PC-9 (cell line): ENCODE measurements at places on chromosomes 3 and 15.
A peak's percentile ranks its signal among the peaks of the same experiment; 100 is the strongest.

DNA sequence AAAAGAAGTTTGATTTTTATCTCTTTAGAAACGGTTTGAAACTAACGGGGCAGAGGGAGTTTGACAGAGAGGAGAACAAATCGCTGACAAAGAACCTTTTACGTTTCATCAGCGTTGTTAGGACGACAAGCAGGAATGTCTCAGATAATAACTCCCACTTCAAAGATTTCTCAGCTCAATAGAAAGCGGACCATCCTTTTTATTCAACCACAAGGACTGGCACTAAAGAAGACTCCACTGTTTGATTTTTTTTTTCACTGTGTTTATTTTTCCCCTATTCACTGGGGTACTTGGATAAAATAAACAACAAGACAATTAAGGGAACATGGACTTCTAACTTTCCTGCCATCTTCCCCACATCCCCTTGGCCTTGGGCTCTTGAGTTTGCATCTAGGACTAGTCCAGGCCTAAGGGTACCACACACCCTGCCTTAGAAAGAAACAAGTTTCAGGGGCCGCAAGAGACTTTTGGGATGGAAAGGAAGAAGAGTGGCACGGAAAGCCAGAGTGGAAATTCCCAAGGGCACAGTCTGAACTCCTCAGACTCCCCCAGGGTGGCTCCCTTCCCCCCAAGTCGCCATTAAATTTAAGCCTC is 19.0 kb downstream of the ZIC4 start:
- no peak overlapping the region for H3K27ac ChIP-seq
- no peaks in the 10 kb centered on the region for H3K36me3 ChIP-seq
- H3K27me3 ChIP-seq: no peaks in the 10 kb centered on the region
- H3K4me1 ChIP-seq: no peaks in the 10 kb centered on the region
- H3K4me3 ChIP-seq: no peak overlapping the region
- DNase-seq: no peak

- H3K27ac ChIP-seq: no peak overlapping the region
- no peaks in the 10 kb centered on the region for H3K4me1 ChIP-seq
- no peak overlapping the region for H3K4me3 ChIP-seq
- H3K36me3 ChIP-seq: no peaks in the 10 kb centered on the region
- H3K27me3 ChIP-seq: 0 out of 2 replicates have a peak, but pooled peaks cover 2% of the 10 kb centered on the region
Measured at GRCh38 chr15:94097552-94097951, 133.8 kb upstream of the MCTP2 start.

- DNase-seq: no peak
- no peak overlapping the region for H3K4me3 ChIP-seq
- peaks cover 50% of the 10 kb centered on the region for H3K4me1 ChIP-seq
- H3K27ac ChIP-seq: no peak overlapping the region
Measured at GRCh38 chr3:194277104-194277785, 73.9 kb downstream of the CPN2 start.

- no peaks in the 10 kb centered on the region for H3K36me3 ChIP-seq
- DNase-seq: peak; percentile 69
- no peaks in the 10 kb centered on the region for H3K27me3 ChIP-seq
- H3K27ac ChIP-seq: peak overlapping the region; percentile 34
- H3K4me3 ChIP-seq: no peak overlapping the region
Measured at GRCh38 chr15:64883997-64884511, 27.6 kb upstream of the ANKDD1A start.

GRCh38 chr3:171177056-171177455 is 150.5 kb upstream of the SLC2A2 start:
- no peak overlapping the region for H3K4me3 ChIP-seq
- peaks cover 7% of the 10 kb centered on the region for H3K4me1 ChIP-seq
- DNase-seq: no peak
- no peak overlapping the region for H3K27ac ChIP-seq
- H3K27me3 ChIP-seq: no peaks in the 10 kb centered on the region

- H3K27me3 ChIP-seq: no peaks in the 10 kb centered on the region
- no peak for DNase-seq
- no peak overlapping the region for H3K27ac ChIP-seq
- H3K4me1 ChIP-seq: peaks cover 9% of the 10 kb centered on the region
Measured at GRCh38 chr15:56353119-56353518, 12.1 kb upstream of the TEX9 start.

DNA sequence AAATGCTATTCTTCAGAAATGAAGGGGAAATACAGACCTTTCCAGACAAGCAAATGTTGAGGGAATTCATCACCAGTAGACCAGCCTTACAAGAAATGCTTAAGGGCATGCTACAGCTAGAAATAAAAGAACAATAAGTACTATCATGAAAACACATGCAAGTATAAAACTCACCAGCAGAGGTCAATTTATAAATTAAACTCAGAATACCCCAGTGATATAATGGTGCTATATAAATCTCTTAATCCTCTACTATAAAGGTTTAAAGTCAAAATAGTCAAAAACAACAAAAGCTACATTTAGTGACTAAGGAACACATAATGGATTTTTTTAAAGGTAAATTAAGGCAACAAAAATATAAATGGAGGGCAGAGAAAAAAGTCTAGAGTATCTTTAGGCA is 142.5 kb downstream of the CPNE4 start:
- H3K36me3 ChIP-seq: no peaks in the 10 kb centered on the region
- peaks cover 15% of the 10 kb centered on the region for H3K4me1 ChIP-seq
- H3K27me3 ChIP-seq: no peaks in the 10 kb centered on the region
- no peak overlapping the region for H3K27ac ChIP-seq
- no peak overlapping the region for H3K4me3 ChIP-seq

GRCh38 chr15:40942337-40942854 is 10.9 kb upstream of the CHAC1 start:
- H3K27me3 ChIP-seq: no peaks in the 10 kb centered on the region
- 0 out of 2 replicates have a peak, but pooled peaks cover 6% of the 10 kb centered on the region for H3K4me1 ChIP-seq
- DNase-seq: no peak
- H3K36me3 ChIP-seq: no peaks in the 10 kb centered on the region
- peak overlapping the region; percentile 64; the same call in 1 of the 2 replicates for H3K4me3 ChIP-seq

- H3K4me3 ChIP-seq: no peak overlapping the region
- no peaks in the 10 kb centered on the region for H3K27me3 ChIP-seq
- H3K36me3 ChIP-seq: no peaks in the 10 kb centered on the region
- H3K27ac ChIP-seq: no peak overlapping the region
- DNase-seq: no peak
Measured at GRCh38 chr15:57784081-57784511, 77.6 kb downstream of the POLR2M start.

DNA sequence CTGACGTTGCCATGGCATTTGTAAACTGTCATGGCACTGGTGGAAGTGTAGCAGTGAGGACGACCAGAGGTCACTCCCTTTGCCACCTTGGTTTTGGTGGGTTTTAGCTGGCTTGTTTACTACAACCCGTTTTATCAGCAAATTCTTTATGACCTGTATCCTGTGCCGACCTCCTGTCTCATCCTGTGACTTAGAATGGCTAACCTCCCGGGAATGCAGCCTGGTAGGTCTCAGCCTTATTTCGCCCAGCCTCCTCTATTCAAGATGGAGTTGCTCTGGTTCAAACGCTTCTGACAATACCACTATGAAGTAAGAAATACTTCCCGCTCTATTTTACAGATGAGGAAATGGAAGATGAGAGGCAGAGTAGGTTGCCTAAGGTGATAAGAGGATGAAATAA is 16.6 kb downstream of the PAQR9 start:
- H3K4me1 ChIP-seq: no peaks in the 10 kb centered on the region
- H3K27ac ChIP-seq: no peak overlapping the region
- no peak overlapping the region for H3K4me3 ChIP-seq
- no peaks in the 10 kb centered on the region for H3K36me3 ChIP-seq

DNA sequence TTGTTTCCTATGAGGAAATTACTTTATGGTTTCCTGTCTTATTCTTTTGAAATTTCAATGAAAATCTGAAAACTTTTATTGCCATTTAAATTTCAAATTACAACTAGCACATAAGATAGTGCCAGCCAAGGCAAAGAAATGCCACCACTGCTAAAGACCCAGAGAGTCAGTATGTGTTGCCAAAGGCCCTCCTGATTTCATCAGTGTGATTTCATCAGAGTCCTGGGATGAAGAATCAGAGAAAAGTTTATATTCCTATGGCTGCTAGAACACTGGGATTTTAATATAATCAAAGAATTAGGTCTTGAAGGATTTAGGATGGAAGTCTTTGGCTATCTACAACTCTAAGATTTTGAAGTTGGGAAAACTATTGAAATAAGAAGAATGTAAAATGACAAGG is 434.2 kb upstream of the CCDC54 start:
- no peak overlapping the region for H3K27ac ChIP-seq
- H3K4me1 ChIP-seq: no peaks in the 10 kb centered on the region
- DNase-seq: no peak
- no peak overlapping the region for H3K4me3 ChIP-seq
- H3K36me3 ChIP-seq: no peaks in the 10 kb centered on the region

DNA sequence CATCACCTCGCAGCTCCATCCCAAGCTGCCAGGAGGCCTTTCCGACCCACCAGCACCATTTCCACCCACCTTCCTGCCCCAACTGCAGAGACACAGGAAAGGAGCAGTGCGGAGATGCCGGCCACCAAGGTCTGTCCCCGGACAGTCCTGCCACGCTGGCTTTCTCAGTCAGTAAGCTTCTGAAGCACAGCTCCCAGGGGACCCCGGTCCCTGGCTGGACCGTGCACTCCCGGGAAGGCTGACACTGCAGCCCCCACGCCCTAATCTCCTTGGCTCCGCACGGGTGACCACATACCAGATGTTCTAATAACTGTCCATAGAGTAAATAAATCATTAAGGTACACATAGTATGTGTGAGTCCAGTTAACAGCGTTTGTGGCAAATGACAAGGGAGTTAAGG is 73.5 kb downstream of the VGLL4 start:
- no peak for DNase-seq
- H3K27ac ChIP-seq: no peak overlapping the region

DNA sequence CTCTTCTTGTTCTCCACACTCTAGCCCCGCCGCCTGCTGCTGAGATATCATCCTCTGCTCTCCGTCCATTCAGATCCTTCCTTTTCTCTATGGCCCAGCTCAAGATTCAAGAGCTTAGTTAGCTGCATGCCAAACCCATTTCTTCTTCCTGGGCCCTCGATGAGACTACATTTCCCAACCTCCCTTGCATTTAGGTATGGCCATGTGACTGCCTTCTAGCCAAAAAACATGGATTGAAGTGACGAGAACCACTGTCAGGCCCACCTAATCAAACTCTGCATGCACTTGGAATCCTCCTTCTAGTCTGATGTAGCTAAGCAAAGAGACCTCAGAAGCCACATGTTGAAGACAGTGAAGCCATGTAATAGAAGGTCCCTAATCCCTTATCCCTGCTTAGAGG is 308.2 kb downstream of the VPS13C start:
- no peak for DNase-seq
- no peaks in the 10 kb centered on the region for H3K36me3 ChIP-seq
- H3K4me3 ChIP-seq: no peak overlapping the region
- H3K4me1 ChIP-seq: peaks cover 21% of the 10 kb centered on the region
- no peaks in the 10 kb centered on the region for H3K27me3 ChIP-seq

DNA sequence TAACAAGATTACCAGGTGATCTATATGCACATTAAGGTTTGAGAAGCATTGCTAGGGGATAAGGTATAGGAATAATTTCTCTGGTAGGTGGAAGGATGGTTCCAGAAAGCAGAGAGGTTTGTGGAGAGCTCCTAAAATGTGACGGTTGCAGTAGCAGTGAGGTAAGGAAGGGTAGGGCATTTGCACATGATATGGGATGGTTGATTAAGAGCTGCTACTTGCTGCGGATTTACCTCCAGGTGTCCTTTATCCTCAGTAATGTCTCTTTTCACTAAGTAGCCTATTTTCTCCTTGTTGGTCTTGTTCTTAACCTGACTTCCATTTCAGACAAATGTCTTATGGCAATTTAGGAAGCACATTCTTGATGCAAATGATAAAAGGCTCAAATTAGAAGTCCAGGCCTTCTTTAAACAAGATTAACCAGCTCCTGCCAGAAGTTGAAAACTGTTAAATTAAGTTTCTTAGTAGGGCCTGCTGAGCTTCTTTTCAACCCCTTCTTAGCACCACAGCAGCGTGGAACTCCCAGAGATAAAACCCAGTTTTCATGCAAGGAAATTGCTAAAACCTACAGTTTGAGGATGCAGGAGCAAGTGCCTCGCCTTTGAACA is 231.1 kb upstream of the GADL1 start:
- H3K4me3 ChIP-seq: no peak overlapping the region
- H3K27ac ChIP-seq: no peak overlapping the region
- DNase-seq: no peak
- no peaks in the 10 kb centered on the region for H3K27me3 ChIP-seq
- H3K4me1 ChIP-seq: no peaks in the 10 kb centered on the region

GRCh38 chr15:60379185-60379524 is 18.6 kb downstream of the ANXA2 start:
- H3K27me3 ChIP-seq: no peaks in the 10 kb centered on the region
- no peaks in the 10 kb centered on the region for H3K36me3 ChIP-seq
- H3K4me1 ChIP-seq: peaks cover 38% of the 10 kb centered on the region
- no peak overlapping the region for H3K4me3 ChIP-seq

GRCh38 chr15:72857331-72858063 is 73.9 kb upstream of the ADPGK start:
- DNase-seq: no peak
- H3K27me3 ChIP-seq: peaks cover 32% of the 10 kb centered on the region
- no peak overlapping the region for H3K4me3 ChIP-seq
- no peaks in the 10 kb centered on the region for H3K4me1 ChIP-seq
- H3K36me3 ChIP-seq: no peaks in the 10 kb centered on the region
- no peak overlapping the region for H3K27ac ChIP-seq

- no peak for DNase-seq
- no peak overlapping the region for H3K4me3 ChIP-seq
- no peaks in the 10 kb centered on the region for H3K36me3 ChIP-seq
Measured at GRCh38 chr3:70149714-70150400, 150.3 kb downstream of the SAMMSON start.

- no peaks in the 10 kb centered on the region for H3K36me3 ChIP-seq
- peaks cover 11% of the 10 kb centered on the region; the same call in 1 of the 2 replicates for H3K27me3 ChIP-seq
- no peak for DNase-seq
- no peak overlapping the region for H3K27ac ChIP-seq
- no peak overlapping the region for H3K4me3 ChIP-seq
Measured at GRCh38 chr15:91216000-91216399, 115.9 kb downstream of the SV2B start.

- H3K27me3 ChIP-seq: no peaks in the 10 kb centered on the region
- no peak overlapping the region for H3K27ac ChIP-seq
- no peak overlapping the region for H3K4me3 ChIP-seq
- peak; percentile 68 for DNase-seq
- no peaks in the 10 kb centered on the region for H3K36me3 ChIP-seq
Measured at GRCh38 chr15:91426412-91426811, 326.4 kb downstream of the SV2B start.

DNA sequence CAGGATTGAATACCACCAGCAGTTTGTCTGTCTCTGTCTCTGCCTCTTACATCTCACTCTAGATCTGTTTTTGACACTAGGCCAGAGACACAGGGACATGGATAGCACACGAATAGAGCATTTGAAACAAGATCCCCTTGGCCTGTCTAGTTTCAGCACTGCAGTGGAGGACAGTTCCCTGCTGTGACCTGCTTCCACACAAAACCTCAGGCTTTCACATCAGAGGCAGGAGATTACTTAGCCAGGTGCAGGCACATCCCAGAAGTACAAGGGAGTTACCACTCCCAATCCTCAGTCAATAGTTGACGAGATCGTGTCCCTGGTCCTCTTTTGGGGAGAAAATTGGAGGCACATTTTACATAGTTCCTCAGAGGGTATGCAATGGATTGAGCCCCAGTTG is 34.0 kb upstream of the CCK start:
- peaks cover 5% of the 10 kb centered on the region; the same call in 1 of the 2 replicates for H3K27me3 ChIP-seq
- no peak overlapping the region for H3K4me3 ChIP-seq
- H3K27ac ChIP-seq: no peak overlapping the region
- peak; percentile 13 for DNase-seq
- H3K4me1 ChIP-seq: no peaks in the 10 kb centered on the region
